ENCODE measurements at places on chromosomes 12 and 14.

DNA sequence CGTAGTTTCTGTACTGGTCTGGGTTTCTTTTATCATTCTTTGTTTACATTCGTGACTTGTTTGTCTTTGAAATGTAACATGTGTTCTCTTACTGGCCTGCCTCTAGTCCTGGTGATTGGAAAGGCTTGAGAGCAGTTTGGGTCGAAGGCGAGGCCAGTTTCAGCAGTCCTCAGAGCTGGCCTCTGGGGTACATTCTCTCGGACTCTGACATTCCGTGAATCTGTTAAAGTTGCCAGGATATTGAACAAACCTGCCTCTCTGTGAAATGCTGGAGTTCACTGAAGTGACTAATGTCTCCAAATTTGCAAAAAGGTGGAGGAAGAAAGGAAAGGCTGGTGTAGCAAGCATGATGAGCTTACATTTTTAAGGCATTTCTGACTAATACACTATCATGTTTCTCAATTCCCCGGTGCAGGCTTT lies 1.5 kb downstream of the PLEKHA5 start:
- DNase-seq, result no peak

- DNase-seq, result no peak
Observed at GRCh38 chr14:61603736-61604135, 91.6 kb upstream of the HIF1A start.

DNA sequence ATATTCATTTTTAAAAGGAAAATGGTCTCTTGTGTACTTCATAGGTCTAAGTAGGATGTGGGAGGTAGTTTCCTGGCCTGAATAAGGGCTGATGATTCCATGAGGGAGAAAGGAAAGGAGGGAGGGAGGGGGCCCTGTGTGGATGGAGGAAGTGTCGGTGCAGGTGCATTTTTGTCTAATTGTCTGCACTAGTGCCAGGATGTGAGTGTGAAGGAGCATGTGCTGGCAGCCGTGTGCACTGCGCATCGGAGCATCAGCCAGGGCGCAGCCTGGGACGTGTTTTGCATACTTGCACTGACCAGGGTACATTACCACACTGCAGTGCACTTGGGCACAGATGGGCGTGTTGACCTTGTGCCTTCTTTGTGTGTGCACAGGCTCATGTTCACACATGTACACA lies 29.2 kb downstream of the SMUG1 start:
- no peak for DNase-seq

DNA sequence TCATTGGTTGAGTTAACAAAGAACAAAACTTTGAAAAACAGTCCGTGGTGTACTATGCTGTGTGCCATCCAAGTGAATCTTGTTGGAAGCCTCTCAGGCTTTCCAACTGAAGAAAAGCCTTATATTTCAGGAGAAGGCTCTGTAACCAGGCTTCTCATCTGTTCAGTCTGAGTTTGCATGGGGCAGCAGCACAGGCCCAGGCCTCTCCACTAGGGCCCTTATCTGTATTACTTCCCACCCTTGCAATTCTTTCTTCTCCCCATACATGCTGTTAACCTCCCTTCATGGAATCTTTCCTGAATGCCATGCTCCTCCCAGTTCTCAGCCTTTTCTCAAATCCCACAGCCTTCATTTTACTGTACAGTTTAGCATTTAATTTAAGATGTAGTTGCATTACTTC lies 28.3 kb downstream of the FRMD6 start:
- no peak for DNase-seq

GRCh38 chr12:87376722-87377121 lies 652.5 kb downstream of the C12orf50 start:
- no peak for DNase-seq

DNA sequence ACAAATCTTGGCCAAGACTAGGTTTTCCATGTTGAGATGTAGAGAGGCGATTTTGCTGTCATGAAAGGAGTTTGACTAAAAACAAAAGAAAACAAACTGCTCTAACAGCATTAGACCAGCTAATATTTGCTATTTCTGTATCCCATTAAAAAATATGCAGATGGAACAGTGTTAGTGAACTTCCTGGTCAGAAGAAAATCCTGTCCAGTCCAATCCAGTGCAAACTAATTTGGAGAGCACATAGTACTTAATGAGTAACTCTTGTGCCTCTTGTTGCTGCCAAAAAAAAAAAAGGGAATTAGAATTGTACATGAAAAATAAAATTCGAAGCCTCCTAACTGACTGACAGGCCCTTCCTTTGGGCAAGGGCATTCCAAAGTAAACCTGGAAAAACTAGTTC lies 298.8 kb downstream of the ETNK1 start:
- no peak for DNase-seq

- DNase-seq, result no peak
Observed at GRCh38 chr12:50453872-50454271, 50.9 kb upstream of the DIP2B start.

- no peak for DNase-seq
Observed at GRCh38 chr14:53596853-53597525, 359.6 kb downstream of the BMP4 start.

DNA sequence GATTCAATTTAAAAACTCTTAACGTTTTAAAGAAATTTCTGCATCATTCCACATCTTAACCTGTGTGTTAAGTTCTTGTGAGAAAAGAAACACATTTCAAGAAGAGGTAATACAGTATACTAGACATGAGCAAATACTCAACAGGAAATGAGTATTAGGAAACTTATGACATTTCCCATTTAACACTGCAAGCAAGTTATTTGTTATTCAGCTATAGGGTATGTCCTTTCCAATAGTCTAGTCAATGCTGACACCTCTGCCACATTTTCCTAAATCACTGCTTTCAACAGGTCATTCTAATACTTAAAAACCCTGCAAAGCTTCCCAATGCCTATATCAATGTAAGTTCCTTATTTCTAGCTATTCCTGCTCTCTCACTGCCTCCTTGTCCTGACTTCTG lies 93.1 kb downstream of the DDHD1 start:
- DNase-seq, result no peak

DNA sequence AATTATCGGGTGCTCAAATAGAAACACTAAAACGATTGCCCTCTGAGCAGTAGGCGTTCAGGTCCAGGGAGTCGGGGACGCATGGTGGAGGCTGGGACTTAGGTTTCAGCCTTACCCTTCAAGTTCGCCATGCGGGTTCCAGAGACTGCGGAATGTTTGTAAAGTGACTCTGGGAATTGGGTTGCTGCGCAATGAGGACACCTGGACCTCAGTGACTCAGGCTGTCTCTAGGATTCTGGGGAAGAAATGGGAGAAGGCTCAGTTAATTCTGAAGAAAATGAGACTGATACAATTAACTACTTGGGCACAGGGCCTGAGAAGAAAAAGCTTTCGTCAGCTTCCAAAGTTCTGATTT lies 1.1 kb downstream of the LGALS3 start:
- no peak for DNase-seq

DNA sequence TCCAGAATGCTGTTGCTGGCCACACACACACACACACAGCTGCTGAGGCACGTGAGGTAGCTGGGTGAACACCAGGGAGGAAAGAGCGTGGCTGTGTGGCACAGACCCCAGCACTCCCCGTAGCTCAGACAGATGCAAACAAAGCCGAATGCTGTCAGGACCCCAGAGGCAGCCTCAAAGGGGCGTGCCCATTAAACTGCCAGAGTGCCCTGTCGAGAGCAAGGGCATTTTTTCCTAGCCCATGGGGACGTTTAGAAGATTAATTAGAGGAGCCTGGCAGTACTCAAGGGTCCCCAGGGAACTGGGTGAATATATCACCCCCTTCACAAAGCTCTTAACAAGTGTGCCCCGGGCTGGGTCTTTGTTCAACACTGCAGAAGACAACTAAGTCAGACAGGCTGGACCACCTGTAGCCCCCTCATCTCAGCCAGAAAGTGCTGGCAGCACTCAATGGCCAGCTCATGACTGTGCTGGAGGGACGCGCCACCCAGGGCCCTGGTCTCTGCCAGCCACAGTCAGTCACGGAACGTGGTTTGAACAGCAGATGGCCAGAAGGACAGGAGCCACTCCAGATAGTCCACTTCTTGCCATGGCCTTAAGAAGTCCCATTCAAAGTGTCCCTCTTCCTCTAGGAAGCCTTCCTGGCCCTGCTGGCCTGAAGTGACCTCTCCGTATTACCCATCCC lies 37.5 kb downstream of the TTC7B start:
- no peak for DNase-seq

GRCh38 chr14:92481811-92482555 lies 31.6 kb upstream of the RIN3 start:
- no peak for DNase-seq
